ENCODE measurements at places on chromosomes 7 and 10.

DNA sequence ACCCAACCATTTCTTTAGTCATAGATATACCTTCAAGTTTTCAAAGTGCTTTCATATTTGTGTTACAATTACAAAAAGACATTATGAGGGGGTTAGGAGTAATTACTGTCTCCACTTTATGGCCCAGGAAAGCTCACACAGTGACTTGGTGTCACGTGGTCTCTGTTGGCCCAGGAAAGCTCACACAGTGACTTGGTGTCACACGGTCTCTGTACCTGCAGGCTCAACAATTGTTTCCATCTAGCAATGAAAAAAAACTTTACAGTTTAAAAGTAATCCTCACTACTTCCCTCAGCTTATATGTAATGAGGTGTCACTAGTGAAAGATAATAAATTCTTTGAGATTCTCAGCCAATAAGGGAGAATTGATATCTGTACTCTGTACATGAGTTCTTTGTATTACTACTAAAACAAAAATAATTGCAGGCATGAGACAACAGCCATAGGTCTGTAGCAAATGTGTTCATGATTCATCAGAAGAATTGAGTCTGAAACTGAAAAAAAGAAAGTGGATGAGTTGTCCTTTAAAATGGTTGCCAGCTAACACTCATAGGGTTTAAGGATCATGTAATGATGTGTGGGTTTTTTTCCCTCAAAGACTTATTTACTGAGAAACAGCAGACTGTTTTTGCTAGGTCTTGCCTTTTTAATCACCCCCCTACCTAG, 10.9 kb downstream of the OGDH start:
- DNase-seq, result no peak

GRCh38 chr10:10745291-10745690, 272.4 kb upstream of the CELF2 start:
- DNase-seq, result no peak

GRCh38 chr7:15963206-15963605, 276.7 kb upstream of the MEOX2 start:
- DNase-seq, result no peak

- DNase-seq, result no peak
These were observed 20.0 kb downstream of the NEURL1 start for GRCh38 chr10:103513380-103514060.

DNA sequence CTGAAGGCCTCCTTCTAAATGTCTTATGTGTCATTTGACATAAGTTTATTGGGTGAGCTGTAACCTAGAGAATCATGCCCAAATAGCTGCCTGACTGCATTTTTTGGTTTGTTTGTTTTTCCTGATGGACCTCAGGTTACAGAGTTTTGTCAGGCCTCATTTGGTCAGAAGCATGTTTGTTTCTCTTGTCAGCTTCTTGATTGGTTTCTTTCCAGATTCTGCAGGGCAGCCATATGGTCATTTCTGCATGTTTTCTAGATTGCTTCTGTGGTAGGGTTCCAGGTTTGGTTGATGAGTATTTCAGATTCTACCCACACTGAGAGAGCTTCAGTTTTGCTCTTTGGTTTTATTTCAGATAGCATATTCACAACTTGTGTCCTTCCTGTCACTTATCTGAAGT, 28.0 kb downstream of the GLCCI1 start:
- peak; percentile 4 for DNase-seq

GRCh38 chr10:133236401-133237240, 1.0 kb upstream of the VENTX start:
- no peak for DNase-seq

DNA sequence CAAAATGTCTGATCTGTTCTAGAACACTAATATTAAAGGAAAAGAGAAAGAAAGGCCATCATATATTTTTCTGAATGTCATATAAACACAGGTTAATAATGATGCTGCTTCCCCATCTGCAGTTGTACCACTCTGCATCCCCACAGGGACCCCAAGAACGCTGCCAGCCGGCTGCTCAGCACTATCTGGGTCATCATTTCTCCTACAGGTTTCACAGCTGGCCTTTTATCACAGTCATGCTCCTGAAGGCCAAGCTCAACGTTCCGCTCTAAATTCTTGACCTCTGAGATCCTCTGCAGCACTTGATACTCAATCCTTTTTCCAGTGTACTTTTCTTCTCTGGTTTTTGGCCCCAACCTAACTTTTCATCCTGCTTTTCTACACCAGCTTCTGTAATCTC, 4.8 kb downstream of the IDI1 start:
- DNase-seq, result no peak

DNA sequence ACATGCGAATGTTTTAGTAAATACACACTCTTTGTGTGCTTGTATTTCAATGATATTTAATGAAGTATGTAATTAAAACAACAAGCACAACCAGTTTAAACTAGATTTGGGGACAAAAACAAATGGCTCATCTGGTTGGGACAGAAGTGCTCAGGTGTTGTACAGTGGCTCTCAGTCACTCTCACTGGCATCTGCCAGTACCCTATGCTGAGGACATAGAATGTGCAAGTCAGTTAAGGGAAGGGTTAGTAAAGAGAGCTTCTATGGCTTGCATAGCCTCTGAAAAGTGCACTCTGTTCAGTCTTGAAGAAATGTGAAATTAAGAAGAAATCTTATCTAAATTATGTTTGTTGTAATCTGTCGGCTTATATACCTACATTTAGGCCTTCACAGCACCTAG, 183.0 kb downstream of the LRRC4 start:
- no peak for DNase-seq

- no peak for DNase-seq
These were observed 109.3 kb upstream of the RHEB start for GRCh38 chr7:151628846-151629604.

GRCh38 chr10:28429573-28430216, 103.2 kb upstream of the WAC start:
- DNase-seq, result no peak

- no peak for DNase-seq
These were observed 45.1 kb downstream of the WIPI2 start for GRCh38 chr7:5234852-5235831.

GRCh38 chr10:13536674-13537366, 8.0 kb upstream of the BEND7 start:
- no peak for DNase-seq

DNA sequence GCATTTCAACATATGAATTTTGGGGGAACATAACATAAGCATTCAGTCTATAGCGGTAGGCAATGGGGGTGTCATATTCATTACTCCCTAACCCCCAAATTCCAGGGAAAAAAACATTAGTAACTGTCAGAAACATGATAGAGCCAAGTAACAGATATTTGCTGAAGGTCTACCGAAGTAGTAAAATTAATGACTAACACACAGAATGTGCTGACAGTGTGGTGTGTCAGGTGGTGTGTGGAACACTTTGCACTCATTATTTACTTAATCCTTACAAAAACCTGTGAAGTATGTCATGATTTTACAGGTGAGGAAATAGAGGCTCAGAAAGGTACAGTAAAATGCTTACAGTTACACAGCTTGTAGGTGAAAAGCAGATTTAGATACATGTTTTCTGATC, 85.4 kb upstream of the RHOBTB1 start:
- DNase-seq, result no peak

GRCh38 chr7:121187222-121187621, 141.6 kb upstream of the WNT16 start:
- no peak for DNase-seq

DNA sequence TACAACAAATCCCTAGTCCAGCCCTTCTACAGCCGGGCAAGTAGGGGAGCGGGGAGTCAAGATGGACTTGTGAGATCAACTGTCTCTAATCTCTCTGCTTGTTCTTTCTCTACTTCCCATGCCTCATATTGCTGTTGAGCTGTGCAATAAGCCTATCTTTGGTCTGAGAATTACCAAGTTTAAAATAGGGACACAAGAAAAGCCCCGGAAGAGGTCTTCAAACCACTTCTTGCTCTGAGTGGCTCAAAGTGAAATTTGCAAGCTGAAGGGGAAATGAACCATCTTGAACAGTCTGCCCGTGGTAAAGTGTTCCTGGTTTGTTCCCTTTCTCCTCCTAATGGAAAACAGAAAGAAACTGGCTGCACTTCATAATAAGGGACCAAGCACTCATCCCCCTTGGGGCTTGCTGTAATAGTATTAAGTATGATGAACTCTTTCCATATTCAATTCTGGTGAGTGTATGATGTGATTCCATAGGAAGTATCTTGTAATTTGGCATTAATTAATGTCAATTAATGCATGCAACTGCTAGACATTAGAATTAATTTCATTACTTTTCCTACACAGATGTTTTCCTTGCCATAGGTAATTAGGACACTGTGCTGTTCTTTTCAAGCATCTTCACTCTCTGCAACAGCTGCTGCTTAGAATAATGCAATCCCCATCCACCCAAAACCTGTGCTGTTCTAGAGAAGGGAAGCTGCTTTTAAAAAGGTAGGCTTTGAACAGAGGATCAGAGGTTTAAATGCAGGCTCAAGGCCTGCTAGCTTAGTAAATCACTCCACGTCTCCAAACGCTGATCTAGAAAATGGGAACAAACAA, 449.6 kb downstream of the SORCS1 start:
- DNase-seq, result no peak

DNA sequence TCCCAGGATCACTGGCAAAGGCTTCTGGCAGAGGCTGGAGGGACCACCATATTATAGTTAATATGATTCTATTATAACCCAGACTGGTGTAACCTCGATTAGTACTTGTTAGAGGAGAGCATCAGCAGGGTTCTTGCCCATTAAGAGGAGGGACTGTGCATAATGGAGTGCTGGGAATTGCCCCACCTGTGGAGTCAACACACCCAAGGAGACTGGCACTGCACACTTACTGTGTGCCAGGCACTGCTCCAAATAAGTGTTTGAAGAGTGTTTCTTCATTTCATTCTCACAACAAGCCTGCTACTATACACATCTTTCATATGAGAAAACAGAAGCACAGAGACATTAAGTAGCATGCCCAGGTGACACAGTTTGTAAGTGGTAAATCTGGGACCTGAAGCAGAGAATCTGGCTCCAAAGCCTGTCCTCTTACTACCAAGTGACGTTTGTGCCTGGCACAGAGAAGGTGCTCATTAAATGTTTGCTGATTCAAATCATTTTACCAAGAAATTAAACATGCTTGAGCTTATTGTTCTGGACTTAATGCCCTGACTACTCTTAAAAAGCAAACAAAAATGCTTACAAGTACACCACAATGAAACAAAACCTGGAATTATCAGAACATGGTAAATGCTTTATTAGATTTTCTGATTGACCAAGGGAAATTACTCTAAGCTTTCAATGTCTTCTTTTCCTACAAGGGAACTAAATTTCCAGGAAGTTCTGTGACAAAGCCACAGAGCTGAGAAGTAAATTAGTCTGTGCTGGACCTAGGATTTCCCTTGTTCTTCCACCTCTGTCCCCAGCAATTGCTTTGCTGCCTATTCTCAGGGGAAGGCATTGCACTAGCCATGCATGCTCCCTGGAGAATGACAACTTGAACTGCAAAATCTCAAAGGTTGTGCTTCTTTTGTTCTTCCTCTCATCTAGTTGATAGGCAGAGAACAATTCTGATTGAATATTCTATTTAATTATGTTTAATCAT, 809 bp downstream of the SLC13A1 start:
- DNase-seq, result no peak

DNA sequence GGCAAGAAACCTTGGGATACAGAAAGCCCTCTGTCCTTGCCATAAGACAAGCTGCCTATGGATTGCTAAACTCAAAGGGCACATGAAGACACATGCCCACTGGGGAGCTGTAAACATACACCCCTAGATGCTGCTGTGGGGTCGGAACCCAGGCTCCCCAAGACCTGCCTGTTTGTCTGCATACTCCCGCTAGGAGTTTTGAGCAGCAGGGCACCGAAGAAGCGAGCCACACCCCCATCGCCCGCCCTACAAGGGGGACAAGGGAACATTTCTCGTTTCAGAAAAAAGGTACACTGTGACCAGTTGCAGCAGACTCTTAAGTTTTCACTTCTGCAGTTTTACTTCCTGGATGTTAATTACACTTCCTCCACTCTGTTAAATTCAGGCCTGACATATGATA, 680.2 kb upstream of the GHITM start:
- no peak for DNase-seq

- DNase-seq, result no peak
These were observed 50.1 kb upstream of the INPP5A start for GRCh38 chr10:132487241-132488135.

GRCh38 chr7:139825666-139826290, 3.3 kb upstream of the TBXAS1 start:
- DNase-seq, result no peak

DNA sequence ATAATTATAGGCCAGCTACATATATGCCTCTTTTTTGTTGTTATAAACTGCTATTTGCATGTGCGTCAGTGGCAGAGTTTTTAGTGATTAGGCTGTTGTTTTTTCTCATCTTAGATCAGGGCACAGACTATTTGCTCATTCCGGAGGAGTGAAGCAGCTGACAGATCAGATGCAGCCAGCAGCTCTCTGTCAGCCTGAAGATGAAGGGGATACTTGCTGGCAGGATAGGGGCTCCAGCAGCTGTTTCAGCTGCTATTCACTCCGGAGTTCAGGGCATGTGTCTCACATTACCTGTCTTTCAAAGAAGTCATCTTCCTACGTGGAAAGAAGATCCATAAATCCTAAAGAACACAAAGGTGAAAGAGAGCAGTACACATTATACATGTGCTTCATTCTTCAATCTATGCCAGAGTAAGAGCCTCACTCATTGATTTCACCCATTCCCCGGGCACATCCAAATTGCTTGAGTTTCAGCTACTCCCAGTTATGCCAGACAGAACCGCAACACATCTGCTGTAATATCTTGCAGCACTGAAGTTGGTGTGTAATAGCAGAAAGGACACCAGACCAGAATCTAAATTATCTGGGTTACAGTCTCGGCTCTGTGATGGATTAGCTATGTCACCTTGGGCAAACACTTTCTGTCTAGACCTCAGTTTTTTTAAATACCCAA, 182.8 kb upstream of the CHRM2 start:
- no peak for DNase-seq

DNA sequence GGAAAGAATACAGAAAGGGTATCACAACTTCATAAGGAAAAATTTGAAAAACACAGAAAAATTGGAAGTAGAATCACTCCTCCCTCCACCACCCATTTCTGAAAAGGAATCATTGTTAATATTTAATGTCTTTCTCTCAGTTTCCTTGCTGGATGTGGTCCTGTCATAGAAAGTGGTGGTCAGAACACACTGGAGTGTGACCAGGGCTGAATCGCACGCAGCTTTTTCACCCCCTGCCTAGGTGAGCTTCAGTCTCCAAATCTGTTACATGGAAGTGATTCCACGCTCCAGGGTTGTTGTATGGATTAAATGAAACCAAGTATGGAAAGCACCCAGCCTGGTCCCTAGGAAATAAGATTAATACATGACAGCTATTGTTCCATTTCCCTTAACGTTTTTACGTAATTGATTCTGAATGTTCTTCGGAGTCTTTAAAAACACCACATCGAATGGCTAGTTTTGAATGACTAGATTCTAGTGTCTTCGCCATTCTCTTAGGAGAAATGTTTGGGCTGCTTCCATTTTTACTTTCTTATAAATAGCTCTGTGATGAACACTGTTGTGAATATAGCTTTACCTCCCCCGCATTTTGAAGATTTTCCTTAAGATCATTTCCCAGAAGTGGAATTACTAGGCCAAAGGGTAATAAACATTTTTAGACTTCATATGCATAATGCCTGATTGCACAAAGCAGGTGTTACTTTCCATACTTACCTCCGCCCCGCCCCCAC, 10.9 kb upstream of the DUSP5 start:
- DNase-seq, result no peak

All from HFF-Myc (cell line).